ENCODE measurements at places on chromosomes 1 and 21.

- DNase-seq, result no peak
Observed at GRCh38 chr1:28123461-28123961, 35.1 kb upstream of the EYA3 start.

DNA sequence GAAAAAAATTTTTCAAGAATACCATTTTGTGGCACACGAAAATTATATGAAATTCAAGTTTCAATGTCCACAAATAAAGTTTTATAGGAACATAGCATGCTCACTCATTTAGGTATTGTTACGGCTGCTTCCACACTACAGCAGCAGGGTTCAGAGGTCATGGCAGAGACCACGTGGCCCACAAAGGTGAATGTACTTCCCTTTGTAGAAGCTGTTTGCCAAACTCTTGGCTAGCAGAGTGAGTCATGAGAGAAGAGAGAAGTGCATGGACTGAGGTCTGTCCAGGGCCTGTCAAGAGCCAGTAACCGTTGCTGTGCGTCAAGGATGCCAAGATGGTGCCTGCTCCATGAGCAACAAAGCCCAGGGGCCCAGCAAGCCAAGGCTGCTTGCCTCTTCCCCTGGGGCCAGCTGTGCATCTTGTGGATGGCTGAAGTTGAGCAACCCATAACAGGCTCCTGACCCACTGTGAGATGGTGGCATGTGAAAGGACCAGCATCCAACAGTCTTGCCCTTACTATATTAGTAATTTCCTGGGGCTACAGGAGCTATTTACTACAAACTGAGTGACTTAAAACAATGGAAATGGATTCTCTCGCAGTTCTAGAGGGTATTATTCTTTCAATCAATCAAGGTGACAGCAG, 64.8 kb upstream of the ATP5PO start:
- DNase-seq, result no peak

DNA sequence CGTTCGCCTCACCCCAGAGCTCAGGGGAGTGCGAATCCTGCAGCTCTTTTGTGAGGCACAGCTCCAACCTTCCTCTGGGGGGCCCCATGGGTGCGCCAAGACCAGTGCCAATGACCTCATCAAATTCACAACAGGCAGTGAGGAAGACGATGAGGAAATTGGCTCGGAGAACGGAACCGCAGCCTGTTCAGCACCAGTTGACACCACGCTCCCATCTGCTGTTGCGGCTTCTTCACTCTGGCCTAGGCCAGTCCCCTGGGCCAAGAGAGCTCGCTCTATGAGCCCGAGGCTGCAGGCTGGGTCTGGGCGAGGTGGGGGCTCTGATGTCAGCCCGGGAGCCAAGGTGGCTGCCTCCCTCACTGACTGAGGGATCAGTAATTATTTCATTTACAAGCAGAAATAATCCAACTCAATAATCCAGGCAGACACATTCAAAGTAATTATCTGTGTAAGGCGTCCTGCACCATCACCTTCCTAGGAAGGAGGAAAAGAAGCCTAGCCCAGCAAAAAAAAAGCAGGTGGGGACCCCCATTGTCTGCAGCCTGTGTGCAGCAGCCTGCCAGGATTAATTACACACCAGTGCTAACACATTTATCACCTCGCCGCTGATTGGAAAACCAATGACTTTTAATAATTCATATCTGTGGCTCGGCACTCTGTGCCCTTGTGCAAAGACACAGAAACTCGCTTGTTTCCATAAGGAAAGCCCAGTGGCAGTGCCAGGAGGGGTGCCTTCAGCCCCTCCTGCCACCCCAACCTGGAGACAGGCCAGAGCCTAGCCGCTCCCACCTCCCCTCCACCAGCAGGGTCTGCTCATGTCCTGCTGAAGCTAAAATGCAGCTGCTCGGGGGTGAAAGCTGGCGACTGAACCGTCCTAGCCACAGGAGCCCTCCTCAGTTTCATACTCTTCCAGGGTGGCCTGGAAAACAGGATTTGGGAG, 1.9 kb downstream of the PLEKHA6 start:
- DNase-seq, result peak; percentile 37

- DNase-seq, result no peak
Observed at GRCh38 chr1:52059321-52059720, 3.2 kb downstream of the BTF3L4 start.

GRCh38 chr1:31396633-31397351, 16.2 kb upstream of the SERINC2 start:
- DNase-seq, result no peak

GRCh38 chr21:31713973-31714740, 17.8 kb downstream of the SCAF4 start:
- DNase-seq, result no peak

GRCh38 chr1:87730274-87731216, 401.9 kb downstream of the LMO4 start:
- no peak for DNase-seq

- peak; percentile 24 for DNase-seq
Observed at GRCh38 chr1:184823080-184823479, 68.4 kb upstream of the EDEM3 start.

DNA sequence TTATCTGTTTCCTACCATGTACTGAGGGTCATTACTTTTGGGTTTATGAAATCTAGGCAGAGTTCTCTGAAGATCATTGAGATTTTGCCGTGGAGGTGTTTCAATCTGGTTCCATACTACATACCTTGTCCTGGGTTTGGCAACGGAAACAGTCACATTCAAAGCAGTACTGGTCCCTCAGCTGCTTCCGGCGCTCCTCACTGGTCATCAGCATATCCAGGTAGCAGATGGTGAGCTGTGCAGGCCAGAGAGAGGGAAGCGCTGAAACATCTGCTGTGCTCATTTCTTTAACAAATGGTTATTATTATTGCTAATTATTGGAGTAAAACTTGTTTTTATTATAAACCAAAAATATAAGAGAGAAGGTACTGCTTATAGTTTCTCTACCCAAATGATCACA, 591.7 kb downstream of the SMYD3 start:
- no peak for DNase-seq

DNA sequence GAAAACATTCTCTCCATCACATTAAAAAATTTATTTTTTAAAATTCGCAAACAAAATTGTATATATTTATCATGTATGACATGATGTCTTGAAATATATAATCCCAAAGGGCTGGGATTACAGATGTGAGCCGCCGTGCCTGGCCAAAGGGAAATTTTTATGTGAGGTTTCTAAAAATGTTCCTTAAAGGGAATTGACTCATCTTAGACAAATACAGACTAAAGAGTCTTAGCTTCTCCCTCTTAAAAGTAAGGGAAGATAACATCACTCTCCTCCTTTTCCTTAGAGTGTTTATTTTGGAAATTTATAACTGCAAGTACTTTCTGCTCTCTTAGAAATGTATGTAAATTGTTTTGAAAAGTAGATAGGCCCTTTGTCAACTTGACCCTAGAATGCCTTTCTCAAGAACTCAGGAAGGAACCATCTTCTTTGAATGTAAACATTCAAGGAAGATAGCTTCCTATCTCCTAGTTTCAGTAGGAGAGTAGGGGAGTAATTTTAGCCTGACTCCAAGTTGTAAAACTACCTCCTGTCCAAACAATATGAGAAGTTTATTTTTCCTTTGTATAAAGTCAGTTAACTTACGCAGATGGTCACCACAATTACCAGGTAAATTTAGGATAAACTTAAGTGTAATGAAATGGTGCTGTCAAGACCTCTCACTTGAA, 59.5 kb downstream of the C21orf91 start:
- DNase-seq, result no peak

- no peak for DNase-seq
Observed at GRCh38 chr21:32930673-32931072, 95.1 kb upstream of the OLIG2 start.

GRCh38 chr1:10965546-10966226, 46.8 kb upstream of the TARDBP start:
- DNase-seq, result no peak

- no peak for DNase-seq
Observed at GRCh38 chr1:235888119-235888643, 21.5 kb upstream of the LYST start.
